Thyroid gland (tissue), 4 donors: ENCODE measurements at places on chromosomes 1 and 21. TPM values are rescaled to one million over a fixed set of nuclear protein-coding genes. Genes with fewer than 3 reads are reported as not detected.

AGBL4 gene
- 2.1 TPM for total RNA-seq

LGR6 gene
- total RNA-seq: 4.2 TPM

MROH9 gene
- total RNA-seq: 0.40 TPM

SPRR3 gene
- not detected for total RNA-seq

SAMSN1 gene
- 1.8 TPM for total RNA-seq

- DNase-seq: no peak
Observed at GRCh38 chr1:66925944-66926343, 1.2 kb downstream of the MIER1 start.

GRCh38 chr1:218466341-218467010 lies 121.3 kb downstream of the TGFB2 start:
- no peak for DNase-seq

DNA sequence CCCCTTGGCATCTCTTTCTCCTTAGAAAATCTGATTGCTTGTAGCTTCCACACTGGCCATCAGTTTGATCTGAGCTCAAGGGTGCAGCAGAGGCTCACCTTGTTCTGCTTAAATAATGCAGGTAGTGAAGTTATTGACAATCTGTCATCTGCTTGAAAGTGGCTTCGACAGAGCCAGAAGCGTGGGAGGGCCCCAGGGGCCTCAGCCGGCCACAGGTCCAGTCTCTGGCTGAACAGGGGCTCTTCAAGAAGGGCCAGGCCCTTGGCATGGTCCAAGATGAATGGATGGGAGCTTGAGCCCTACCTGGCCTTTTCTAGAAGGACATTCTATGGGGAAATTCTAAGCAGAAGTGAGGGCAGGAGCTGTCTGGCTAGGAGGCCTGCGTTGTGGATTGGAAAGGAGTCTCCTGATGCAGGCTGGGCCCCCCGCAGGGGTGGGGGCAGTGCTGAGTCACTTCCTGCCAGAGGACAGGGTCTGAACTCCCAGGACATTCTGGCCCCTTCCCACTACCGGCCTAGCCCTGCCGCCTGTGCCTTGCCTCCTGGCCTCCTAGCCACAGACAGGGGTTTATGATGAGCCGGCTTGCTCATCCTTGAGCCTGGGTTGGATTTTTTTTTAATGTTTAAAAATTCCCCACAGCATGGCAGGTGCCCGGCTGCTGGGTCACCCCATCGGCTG lies 162.3 kb upstream of the VAMP3 start:
- no peak for DNase-seq
